Chondrocyte (in vitro differentiated cells): ENCODE measurements at places on chromosomes 3 and 15.

DNA sequence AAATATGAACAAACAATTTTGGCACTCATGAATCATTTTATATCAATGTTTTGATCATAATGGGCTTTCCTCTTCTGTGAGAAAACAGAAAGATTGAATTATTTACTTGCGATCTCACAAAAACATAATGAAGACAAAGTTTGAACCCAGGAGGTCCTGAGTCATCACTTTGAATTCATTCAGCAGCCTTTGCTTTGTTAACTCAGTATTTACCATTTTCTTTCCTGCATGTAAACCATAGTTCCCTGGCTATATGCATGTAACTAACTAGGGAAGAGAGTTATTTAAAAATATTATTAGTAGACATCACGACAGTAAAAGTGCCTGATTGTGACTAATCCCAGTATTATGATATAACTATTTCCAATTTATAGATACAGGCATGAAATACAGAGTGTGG is 1026.2 kb downstream of the PLOD2 start:
- no peak for DNase-seq

GRCh38 chr15:31471731-31472430 is 145.2 kb downstream of the KLF13 start:
- DNase-seq: no peak

GRCh38 chr3:15977090-15977489 is 179.3 kb upstream of the ANKRD28 start:
- no peak for DNase-seq

DNA sequence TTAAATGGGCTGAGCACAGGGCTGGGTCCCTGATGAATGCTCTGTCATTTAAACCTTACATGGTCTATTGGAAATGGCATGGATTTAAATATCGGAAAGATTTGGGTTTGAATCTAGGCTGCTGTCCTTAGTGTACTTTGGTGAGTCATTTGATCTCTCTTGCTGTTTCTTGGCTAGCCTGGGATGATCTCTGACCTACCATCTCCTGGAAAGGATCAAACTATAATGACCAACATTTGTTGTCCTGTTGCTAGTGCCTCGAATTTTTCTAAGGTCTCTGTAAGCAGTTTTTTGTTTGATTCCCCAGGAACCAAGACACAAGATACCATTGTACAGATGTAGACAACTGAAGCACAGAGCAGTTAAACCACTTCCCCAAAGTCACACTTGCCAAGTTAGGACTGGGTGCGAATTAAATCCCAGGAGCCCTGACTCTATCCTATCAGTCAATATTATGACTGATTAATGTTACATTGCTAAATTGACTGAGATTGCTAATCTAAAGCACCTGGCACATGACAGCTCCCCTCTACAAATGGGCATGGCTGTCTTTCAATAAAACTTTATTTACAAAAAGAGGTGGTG is 244.9 kb upstream of the MCTP2 start:
- no peak for DNase-seq

DNA sequence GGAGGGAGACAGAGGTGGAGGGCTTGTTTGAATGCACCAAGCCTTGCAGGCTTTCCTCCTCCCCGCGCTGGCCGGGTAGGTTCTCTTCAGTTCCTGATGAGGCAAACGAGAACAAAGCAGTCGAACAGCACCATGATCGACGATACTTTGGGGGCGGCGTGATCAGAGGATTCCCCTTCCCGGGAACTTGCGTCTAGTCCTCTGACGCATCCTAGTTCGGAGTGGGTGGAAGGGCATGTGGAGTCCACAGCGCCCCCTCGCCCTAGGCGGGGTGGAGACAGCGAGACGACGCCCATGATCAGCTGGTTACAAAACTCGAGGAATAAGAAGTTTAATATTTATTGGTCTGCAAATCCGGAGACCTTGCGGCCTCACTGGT is 452 bp upstream of the SV2B start:
- DNase-seq: no peak

DNA sequence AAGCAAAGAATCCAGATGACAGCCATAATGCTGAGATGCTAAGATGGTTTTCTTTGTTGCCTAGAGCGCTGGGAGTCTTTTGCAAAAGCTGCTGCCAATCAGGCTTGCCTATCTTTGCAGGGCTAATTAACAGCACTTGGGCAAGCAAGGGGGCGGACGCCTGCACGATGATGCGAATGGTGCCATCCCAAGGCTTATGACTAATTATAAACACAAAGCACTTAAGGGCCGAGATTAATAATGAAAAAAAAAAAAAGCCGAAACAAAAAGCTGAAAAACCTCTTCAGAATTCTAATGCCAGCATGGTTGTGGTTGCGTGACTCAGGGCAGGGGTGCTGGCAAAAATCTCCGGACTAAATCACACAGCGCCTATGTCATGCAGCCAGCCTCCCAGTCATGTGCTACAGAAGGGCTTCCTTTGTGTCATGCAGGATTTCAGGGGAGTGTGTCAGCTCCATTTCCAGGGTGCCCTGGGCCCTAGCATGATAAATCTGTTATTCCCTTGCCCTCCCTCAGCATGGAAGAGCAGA is 185.0 kb upstream of the ANKRD28 start:
- DNase-seq: no peak

DNA sequence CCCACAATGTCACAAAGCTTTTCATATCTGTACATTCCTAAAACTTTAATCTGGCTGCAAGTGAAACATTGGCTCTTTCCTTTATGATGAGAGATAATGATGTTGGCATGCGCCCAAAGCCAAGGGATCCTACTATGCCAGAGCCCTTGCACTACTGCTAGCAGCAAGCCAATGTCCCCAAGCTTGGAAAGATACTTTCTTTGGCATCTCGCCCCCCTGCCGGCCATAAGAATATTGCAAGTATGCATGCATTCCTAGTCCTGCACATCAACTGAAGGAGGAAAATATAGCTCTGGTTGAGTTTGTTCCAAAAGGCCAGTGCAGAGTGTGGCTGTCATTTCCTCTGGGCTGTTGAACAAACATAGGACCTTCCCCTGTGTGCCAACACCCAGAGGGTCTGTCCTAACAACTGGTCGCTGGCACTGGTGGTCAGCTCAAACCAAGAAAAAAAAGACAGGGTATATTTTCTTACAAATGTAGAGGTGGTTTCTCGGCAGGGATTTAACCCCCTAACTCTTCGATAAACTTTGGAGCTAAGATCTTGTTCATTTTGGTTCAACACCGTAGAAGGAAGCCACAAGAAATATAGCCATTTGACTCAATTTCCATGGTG is 120.9 kb upstream of the ZBED2 start:
- DNase-seq: no peak

GRCh38 chr15:29048011-29048410 is 162.2 kb downstream of the APBA2 start:
- DNase-seq: no peak

GRCh38 chr15:42194513-42194912 is 13.6 kb downstream of the VPS39 start:
- no peak for DNase-seq

GRCh38 chr3:107997671-107998070 is 93.2 kb downstream of the CD47 start:
- no peak for DNase-seq

- DNase-seq: no peak
Measured at GRCh38 chr15:72952151-72952550, 100.1 kb upstream of the NEO1 start.

DNA sequence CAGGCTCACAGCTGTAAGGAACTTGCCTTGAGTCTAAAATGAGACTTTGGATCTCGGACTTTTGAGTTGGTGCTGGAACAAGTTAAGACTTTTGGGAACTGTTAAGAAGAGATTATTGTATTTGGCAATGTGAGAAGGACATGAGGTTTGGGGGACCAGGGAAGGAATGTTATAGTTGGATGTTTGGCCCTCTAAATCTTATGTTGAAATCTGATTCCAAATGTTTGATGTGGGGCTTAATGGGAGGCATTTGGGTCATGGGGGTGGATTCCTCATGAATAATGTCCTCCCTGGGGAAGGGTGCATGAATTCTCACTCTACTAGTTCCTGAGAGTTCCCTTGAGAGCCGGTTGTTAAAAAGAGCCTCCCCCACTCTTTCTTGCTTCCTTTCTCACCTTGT is 18.5 kb upstream of the CHCHD6 start:
- no peak for DNase-seq

DNA sequence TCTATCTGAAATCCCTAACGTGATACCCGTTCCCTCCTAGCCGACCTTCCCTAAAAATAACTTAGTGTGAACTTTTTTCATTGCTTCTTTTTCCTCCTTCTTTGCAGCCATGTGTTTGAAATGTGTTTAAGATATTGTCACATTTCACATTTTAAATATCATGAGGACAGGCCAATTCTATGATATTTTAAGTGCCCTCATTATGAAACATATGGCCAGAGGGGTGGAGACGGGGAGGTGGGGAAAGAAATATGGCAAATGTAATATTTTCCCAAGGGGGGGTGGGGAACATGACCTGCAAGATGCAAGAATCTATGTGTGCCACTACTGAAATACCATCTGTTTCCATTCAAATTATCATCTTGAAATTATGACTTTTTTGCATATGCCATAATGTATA is 1039.2 kb downstream of the AGBL1 start:
- no peak for DNase-seq

DNA sequence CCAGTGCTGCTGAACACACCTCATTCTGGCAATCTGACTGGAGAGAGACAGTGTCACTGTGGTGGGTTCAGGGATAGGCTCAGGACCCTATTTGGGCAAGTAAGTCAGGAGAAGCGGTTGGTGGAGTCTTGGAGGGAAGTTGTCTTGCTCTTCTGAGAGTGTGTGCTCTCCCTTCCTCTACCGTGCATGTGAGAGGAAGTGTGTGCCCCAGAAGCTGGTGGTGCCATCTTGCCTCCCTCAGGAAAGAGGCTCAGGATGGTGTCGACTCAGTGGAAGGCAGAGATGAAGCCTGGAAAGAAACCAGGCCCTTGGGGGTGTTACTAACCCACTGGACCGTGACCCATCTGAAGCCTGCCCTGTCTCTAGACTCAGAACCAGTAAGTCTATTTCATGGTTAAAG is 6.8 kb upstream of the RARRES1 start:
- DNase-seq: no peak

DNA sequence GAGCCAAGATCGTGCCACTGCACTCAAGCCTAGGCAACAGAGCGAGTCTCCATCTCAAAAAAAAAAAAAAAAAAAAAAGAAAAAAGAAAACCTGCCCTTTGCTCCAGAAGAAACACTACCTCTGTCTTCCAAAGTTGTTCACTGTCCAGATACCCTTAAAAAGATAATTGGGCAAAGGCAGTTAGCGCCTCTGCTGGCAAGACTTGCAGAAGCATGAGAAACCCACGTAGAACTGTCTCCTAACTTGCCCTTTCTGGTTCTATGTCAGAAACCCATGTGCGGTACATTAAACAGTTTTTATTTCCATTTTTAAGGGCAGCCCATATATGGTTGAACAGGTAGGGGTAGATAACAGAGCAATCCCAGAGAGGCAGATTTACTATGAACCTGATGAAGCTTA is 1026.4 kb downstream of the ROBO2 start:
- DNase-seq: no peak

- DNase-seq: no peak
Measured at GRCh38 chr15:40407330-40407990, 1.9 kb downstream of the IVD start.

DNA sequence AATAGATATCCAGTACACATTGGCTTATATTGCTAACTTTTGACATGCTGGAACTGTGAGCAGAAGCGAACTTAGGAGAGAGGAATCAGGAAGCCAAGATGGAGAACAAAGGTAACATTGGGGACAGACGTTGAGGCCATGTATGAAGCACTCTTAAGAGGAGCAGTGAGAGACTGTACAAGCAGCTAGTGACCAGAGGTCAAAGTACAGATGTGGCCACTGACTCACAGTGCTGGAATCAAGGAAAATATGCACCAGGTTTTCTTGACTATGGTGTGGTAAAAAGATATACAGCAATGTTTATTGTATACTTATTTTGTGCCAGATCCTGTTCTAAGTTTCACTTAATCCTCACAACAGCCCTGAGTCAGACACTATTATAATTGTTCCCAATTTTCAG is 2.0 kb upstream of the IL20RB start:
- no peak for DNase-seq

GRCh38 chr3:71629289-71629688 is 45.8 kb upstream of the FOXP1 start:
- DNase-seq: no peak

- peak; percentile 83 for DNase-seq
Measured at GRCh38 chr3:195059006-195059350, 212.0 kb downstream of the XXYLT1 start.
